NK-92 treated with Interleukin-12 subunit alpha and Interleukin-12 subunit beta, amount 100 ng/mL, for 24 hours (cell line): ENCODE measurements at places on chromosomes 6 and 20.

DNA sequence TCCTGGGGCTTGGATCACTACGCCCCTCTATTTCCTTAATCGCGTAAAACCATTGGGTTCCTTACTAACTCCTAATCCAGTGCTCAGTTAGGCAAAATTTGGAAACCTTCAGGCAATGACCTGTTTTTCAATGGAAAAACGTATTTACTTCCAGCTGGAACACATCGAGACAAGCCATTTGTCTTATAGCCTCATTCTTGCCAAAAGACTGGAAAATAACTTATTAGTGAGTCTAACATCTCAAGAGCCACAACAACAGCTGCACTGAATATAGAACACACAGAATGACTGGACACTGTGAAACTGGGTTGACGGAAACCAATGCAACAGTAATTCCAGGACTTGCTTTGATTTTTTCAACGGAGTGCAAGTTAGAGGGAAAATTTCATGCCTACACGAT, 125.2 kb upstream of the MAP3K7 start:
- no peak for DNase-seq

DNA sequence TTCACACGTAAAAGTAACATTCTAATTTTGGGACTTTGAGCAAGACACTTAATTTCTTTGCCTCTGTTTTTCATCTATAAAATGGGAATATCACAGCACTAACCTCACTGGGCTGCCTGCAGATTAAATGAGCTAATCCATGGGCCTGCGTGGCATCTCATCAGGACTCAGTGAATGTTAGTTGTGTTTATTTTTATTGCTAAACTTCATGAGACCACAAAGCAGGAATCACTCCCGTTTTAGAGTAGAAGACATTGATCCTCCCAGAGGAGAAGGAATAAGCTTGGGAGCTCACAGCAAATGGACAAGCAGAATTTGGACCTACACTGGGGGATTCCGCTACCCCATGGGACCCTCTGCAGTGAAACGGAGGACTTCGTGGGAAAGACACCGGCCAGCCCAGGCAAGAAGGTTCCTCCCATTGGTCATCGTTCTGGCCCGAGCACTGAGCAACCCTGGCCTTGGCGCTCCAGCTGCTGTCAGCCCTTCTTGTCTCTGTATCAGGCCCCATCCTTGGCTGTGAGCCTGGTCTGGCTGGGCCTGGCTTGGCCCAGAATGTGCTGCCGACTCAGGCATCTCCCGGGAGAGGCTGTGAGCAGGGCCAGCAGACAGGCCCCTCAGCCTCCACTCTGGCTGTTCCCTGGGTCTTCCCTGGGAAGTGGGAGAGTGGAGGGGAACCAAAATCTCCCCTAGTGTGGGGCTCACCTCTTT, 79.8 kb downstream of the NFATC2 start:
- DNase-seq = no peak

- DNase-seq = no peak
Measured at GRCh38 chr6:90375681-90376439, 79.2 kb upstream of the BACH2 start.

DNA sequence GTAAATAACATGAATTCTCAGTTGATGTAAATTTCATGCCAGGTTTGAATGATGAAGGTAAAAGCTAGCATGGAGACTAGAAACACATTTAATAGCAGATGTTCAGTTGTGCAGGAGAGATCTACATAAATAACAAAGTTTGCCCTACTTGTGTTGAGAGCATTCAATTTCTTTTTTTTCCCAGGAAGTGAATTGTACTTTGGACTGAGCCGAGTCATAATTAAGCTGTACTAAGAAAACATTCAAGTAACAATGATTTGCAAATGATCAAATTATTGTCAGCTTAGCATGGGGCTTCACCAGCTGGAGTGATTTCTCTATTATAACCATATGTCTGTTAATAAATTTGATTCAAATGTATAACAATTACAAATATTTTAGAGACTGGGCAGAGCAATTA, 893.5 kb upstream of the MAP3K7 start:
- no peak for DNase-seq

DNA sequence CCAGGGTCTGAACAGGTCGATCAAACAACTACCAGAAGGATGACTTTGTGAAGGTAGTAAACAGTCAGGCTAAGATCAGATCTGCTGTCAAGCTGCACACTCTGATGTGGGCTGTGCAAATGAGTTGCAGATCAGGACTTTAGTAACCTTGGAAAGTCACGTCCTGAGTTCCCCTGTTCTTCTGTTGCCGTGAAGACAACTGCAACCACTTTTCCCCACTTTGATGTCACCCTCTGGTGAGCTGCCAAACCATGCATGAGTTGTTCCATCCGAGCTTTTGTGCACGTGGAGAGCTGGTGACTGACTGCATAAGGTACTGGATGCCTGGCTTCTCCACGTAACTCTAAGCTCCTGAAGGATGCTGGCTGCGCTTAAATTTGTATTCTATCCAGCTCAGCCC, 111.0 kb downstream of the CD83 start:
- no peak for DNase-seq

GRCh38 chr20:23083553-23084220, 2.4 kb downstream of the CD93 start:
- DNase-seq = no peak

GRCh38 chr20:38727607-38728190, 3.4 kb downstream of the SLC32A1 start:
- no peak for DNase-seq

- no peak for DNase-seq
Measured at GRCh38 chr6:42569102-42570028, 5.5 kb downstream of the UBR2 start.

- DNase-seq = no peak
Measured at GRCh38 chr6:139392794-139393193, 18.3 kb upstream of the CITED2 start.

GRCh38 chr6:4806337-4806725, 30.1 kb downstream of the CDYL start:
- DNase-seq = no peak

DNA sequence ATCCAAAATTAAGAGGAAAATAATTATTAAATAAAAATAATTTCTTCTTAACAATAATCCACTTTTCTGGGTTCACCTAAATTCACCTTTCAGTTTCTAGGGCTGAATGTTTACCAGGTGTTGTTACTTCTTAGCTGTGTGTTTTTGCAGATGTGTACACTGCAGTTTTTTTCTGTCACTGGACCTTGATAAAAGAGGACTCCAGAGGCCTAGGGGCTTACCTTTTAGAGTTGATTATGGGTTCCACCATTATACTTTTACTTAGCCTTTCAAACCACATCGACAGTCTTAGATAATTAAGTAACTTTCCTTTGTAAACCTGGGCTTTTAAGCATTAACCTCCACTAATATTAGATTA, 766.5 kb downstream of the BCKDHB start:
- no peak for DNase-seq

- DNase-seq = no peak
Measured at GRCh38 chr6:36815962-36816735, 23.1 kb downstream of the CPNE5 start.
